Motor neuron (in vitro differentiated cells): ENCODE measurements at places on chromosomes 5 and 9. TPM values are rescaled to one million over a fixed set of nuclear protein-coding genes. Genes with fewer than 3 reads are reported as not detected.

- no peak for ATAC-seq
Measured at GRCh38 chr9:91349115-91349555, 12.6 kb downstream of the AUH start.

Gene SVEP1
- 8.9 and 10.3 TPM in 2 replicates for total RNA-seq

Gene EIF4E1B
- 0.58 TPM in 1 of 2 replicates, not detected in the other for total RNA-seq

DNA sequence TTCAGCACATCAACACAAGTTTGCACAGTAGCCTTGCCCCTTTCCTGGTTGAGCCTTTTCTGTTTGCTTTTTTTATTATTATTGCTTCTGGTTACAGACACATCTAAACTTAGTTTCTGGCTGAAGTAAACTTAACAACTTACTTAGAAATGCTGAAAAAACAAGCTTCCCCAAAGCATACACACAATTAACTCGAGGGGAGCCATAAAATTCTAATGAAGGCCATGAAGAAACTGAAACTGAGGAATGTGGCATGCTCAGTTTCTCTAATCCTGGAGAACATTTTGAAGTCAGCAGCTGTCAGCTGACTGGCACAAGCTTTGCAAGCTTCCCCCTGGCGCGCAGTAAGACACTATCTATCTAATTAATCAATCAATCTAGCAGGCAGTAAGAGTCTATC, 3.7 kb downstream of the MYO10 start:
- ATAC-seq, result no peak

GRCh38 chr9:130467316-130467715, 22.6 kb downstream of the ASS1 start:
- ATAC-seq, result peak; percentile 69

Gene SLC46A2
- total RNA-seq, result 0.26 and 0.73 TPM in 2 replicates

Gene PPIP5K2
- 54.2 and 54.5 TPM in 2 replicates for total RNA-seq

- no peak for ATAC-seq
Measured at GRCh38 chr5:110852053-110852452, 113.2 kb downstream of the SLC25A46 start.

GRCh38 chr5:37166197-37166596, 83.0 kb downstream of the CPLANE1 start:
- no peak for ATAC-seq

GRCh38 chr5:56517011-56517416, 283.9 kb upstream of the ANKRD55 start:
- ATAC-seq, result no peak

DNA sequence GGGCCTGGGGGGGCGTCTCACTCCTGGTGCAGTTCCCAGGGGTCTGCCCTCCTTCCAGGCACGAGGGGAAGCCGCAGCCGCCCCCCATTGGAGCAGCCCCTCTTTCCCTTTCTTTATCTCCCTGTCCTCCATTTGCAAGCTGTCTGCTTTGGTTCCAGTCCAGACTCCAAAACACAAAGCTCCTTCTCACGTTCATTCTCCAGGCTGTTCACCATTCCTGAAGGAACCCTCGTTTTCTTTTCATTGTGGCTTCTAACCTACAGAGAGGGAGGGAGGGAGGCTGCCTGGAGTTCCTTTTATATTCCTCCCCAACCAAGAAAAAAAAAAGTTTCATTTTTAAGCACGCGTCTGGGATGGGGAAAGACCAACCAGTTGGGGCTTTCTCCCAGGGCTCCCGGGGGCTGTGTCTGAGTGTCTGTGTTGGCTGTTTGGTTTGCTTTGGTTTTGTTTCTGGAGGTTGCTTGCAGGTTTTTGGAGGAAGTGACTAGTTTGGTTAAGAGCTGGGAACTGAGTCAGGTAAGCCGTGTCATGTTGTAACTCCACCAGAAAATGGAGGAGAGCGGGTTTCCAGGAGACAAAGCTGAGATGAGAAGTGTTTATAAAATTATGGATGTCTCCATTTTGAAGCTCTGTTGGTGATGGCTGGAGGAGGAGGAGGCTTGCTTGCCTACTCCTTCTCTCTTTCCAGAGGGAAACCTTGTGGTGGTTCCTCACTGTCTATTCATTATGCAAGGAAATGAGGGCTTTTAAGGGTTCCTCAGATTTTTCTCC, 1.6 kb downstream of the ZNF462 start:
- peak; percentile 2 for ATAC-seq

Gene PTGR1
- 19.0 and 20.7 TPM in 2 replicates for total RNA-seq

DNA sequence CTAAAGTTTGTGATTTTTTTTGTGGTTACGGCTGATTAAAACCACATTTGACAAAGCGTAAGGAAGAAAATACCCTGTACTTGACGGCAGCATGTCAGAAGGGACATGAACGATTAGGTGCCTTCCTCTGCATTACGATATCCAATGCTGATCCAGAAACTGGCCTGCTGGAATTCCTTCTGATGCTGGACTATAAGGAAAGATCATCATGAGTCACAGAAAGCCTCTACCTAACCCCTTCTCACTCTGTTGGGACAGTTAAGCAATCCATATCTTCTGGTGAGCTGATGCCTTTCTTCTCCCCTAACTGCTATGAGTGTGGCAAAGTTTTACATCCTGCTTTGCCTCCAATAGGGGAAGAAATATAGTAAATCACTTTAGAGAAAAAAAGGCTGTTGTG, 78.4 kb upstream of the PAPPA start:
- no peak for ATAC-seq

- no peak for ATAC-seq
Measured at GRCh38 chr9:82410306-82410705, 421.7 kb downstream of the SPATA31D1 start.

GRCh38 chr9:114021578-114021977, 56.5 kb downstream of the AMBP start:
- no peak for ATAC-seq

Gene IL5
- 0.66 TPM in 1 of 2 replicates, not detected in the other for total RNA-seq

Gene AIF1L
- total RNA-seq, result 1.4 and 1.6 TPM in 2 replicates

DNA sequence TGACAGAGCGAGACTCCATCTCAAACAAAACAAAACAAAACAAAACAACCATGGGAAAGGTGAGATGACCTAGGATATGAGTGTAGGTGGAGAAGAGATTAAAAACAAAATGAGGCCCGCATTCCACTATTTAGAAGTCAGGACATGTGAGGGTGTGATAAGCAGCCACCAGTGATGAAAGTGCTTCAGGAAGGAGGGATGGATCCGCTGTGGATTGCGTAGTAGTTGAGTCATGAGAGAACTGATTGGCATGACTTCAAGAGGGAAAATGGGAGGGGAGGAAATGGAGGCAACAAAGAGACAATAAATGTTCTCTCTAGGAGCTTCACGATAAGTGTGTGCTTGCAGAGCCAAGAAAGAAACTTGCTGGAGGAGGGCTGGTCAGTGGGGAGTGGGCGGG, 367.6 kb downstream of the ARL15 start:
- ATAC-seq, result peak; percentile 48

Gene C9orf50
- 1.00 and 1.5 TPM in 2 replicates for total RNA-seq

DNA sequence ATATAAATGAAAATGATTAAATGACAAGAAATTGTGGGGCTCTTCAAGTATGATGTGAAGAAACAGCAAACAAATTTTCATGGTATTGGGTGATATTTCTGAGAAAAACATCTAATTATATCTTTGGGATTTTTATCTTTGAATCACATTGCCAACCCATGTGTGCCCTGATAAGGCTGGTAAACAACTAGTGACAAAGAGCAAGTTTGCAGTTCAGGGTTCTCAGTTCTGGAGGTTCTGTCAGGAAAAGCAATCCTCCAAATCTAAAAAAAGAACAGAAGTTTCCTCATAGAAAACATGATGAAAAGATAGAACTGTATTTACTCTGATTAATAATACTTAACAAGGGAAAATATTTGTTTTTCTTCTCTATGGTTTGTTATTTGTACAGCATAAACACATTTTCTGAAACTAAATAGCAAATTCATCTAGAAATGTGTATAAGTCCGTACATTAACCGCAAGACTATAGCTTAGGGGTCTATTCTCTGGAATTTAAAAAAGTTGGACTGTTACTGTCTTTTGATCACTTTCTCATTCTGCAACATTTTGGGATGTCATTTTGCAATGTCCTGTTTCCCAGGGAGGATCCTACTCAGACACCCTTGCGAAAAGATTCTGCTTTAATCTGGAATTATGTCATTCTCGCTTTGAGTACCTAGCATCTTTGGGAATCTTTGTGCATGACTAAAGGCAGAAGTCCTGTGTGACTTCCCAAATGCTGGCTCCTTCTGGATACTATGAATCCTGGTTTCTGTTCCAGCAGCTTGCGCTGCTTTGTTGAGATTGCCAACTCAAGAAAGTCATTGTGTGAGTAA, 308.5 kb downstream of the ADGRV1 start:
- no peak for ATAC-seq

GRCh38 chr9:120369608-120370220, 210.3 kb downstream of the CDK5RAP2 start:
- ATAC-seq, result no peak

Gene TRMT10B
- total RNA-seq, result 9.1 and 10.9 TPM in 2 replicates

Gene MAP3K1
- 10.1 and 10.7 TPM in 2 replicates for total RNA-seq

DNA sequence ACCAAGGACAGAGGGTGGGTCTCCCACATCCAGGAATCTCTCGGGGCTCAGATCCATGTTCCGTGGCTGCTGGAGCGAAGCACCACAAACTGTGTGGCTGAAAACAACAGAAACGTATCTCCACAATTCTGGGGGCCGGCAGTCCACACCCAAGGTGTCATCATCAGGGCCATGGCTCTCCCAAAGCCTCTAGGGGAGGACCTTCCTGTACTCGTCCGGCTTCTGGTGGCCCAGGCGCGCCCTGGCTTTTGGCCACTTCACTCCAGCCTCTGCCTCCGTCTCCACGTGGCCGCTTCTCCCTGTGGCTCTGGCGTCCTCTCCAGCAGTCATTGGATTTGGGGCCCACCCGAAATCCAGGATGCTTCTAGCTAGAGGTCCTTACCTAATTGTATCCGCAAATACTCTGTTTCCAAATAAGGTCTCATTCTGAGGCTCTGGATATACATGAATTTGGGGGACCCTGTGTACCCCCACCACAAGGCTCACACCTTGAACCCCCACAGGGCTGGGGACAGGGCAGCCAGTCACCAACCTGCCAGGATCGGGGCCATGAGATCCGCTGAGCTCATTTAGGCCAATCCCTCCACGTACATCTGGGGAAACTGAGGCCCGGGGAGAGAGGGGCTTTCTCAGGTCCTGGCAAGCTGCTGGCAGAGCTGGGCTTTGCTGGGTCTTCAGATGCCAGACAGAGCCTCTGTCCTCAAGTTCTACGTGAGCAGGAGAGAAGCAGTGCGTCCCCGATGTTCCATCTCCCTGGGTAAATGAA, 158.2 kb downstream of the OLFM1 start:
- no peak for ATAC-seq

Gene DMRT3
- 0.89 TPM in 1 of 2 replicates, not detected in the other for total RNA-seq

- ATAC-seq, result no peak
Measured at GRCh38 chr9:109789971-109790370, 10.0 kb downstream of the PALM2AKAP2 start.

DNA sequence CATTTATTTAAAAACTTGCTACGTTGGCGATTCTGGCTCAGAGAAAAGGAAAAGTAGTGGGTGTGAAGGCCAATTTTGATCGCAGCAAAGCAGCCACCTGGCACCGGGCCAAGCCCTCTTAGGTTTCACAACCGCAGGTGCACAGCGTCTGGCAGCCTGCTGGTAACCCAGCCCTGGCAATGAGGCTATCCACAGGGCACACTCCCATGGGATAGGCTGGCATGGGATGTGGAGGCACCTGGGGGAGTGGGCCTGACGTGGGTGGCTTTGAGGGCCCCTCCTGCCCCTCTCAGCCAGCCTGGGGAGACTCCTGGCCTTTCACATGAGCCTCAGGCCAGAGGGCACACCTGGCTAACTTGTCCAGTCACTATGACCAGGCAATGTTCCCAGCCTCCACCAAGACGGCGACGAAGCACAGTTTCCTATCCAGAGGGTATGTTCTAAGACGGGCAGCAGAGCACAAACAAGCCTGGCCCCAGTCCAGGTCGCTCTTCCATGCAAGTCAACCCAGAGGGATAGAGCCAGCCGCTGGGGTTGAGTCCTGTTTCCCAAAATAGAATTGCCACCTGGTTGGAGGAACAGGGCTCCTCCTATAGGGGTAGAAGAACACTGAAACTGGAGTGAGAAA, 19.0 kb downstream of the CMBL start:
- ATAC-seq, result no peak

Gene NR5A1
- 0.15 TPM in 1 of 2 replicates, not detected in the other for total RNA-seq

DNA sequence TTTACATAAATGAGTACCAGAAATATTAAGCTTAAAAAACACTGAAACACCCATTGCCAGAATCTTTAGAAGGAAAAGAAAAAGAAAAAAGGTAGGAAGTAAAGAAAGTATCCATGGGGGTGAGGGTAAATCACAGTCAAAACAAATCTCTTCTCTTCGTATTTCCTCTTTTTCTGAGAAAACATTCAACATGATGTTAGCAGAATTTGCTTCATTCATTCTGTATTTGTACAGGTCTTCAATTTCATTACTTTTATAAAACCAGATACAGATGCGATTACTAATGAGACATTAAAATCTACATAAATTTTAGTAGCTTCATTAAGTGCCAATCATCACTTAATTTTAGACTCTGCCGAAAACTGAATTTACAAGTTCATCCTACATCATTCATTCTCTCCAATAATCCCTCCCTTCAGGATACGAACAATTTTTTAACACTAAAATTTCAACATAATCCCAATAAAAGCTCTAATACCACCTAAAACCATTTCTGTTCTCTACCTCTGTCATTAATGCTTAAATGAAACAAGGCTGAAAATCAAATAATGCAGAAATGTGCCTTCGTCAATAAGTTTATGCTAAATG, 7.0 kb downstream of the NR3C1 start:
- no peak for ATAC-seq

Gene ACTBL2
- 0.07 TPM in 1 of 2 replicates, not detected in the other for total RNA-seq

- no peak for ATAC-seq
Measured at GRCh38 chr5:120159155-120159554, 304.9 kb upstream of the PRR16 start.

DNA sequence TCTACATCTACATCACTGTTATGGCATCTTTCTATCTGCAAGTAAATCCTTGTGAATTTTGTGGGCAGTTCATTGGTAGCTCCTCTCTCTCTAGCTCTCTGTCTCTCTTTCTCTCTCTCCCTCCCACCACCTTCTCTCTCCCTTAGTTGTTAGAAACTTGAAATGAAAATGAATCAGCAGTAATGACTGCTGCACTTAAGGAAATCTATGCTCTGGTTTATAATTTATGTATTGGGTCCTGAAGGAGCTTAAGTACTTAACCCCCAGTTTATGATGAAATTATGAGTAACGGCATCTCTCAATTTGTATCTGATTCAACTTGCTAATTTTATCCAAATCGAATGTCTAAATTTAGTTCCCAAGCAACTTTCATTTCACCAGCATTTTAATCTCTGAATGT, 52.0 kb upstream of the PTGER4 start:
- peak; percentile 38 for ATAC-seq

- ATAC-seq, result no peak
Measured at GRCh38 chr5:27571681-27572080, 533.3 kb upstream of the CDH9 start.
